ENCODE measurements at places on chromosomes 6 and 20. TPM values are rescaled to one million over a fixed set of nuclear protein-coding genes. Genes with fewer than 3 reads are reported as not detected.
A peak's percentile ranks its signal among the peaks of the same experiment; 100 is the strongest.

Gene C20orf141
- total RNA-seq, result not detected

Gene PPP2R5D
- total RNA-seq, result 39.7 TPM

Gene RUNX2
- 3.7 TPM for total RNA-seq

Gene EYA4
- 0.17 TPM for total RNA-seq

Gene LY6G5C
- total RNA-seq, result 2.3 TPM

DNA sequence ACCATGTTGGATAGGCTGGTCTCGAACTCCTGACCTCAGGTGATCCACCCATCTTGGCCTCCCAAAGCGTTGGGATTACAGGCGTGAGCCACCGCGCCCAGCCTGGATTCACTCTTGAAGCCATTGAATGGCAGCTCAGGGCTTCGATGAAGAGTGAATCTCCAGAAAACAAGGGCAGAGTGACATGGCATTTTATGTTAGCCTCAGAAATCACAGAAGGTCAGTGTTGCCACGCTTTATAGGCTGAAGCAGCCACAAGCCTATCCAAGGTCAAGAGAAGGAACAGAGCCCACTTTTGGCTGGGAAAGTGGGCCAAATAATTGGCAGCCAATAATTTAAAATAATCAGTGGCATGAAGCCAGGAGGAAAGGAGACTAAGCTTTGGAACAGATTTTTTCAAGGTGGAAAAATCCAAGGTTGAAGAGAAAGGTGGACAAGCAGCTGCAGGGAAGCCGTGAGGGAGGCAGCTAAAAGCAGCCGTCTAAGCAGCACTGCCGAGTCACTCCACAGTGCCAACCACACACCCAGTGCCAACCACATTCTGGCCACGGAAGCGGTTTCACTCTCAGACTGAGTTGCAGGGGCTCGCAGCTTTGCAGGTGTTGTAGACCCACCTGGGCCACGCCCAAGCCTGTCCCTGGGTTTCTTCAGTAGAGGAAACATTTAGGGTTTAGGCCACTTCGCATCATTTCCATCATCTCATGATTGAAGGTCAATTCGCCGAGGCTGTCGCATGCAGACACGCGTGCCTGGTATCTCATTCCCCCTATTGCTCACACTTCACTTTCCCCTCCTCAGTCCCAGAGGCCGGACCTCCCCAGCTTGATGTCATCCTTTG lies 17.4 kb upstream of the AVP start:
- no peaks in the 10 kb centered on the region for H3K36me3 ChIP-seq
- H3K27me3 ChIP-seq, result no peaks in the 10 kb centered on the region
- no peaks in the 10 kb centered on the region for H3K4me1 ChIP-seq
- no peak overlapping the region for H3K4me3 ChIP-seq
- H3K27ac ChIP-seq, result peak overlapping the region; percentile 55

GRCh38 chr6:97437087-97437486 lies 154.1 kb upstream of the MMS22L start:
- H3K27ac ChIP-seq, result no peak overlapping the region
- no peaks in the 10 kb centered on the region for H3K36me3 ChIP-seq
- H3K4me1 ChIP-seq, result no peaks in the 10 kb centered on the region
- no peak overlapping the region for H3K4me3 ChIP-seq
- no peaks in the 10 kb centered on the region for H3K27me3 ChIP-seq

DNA sequence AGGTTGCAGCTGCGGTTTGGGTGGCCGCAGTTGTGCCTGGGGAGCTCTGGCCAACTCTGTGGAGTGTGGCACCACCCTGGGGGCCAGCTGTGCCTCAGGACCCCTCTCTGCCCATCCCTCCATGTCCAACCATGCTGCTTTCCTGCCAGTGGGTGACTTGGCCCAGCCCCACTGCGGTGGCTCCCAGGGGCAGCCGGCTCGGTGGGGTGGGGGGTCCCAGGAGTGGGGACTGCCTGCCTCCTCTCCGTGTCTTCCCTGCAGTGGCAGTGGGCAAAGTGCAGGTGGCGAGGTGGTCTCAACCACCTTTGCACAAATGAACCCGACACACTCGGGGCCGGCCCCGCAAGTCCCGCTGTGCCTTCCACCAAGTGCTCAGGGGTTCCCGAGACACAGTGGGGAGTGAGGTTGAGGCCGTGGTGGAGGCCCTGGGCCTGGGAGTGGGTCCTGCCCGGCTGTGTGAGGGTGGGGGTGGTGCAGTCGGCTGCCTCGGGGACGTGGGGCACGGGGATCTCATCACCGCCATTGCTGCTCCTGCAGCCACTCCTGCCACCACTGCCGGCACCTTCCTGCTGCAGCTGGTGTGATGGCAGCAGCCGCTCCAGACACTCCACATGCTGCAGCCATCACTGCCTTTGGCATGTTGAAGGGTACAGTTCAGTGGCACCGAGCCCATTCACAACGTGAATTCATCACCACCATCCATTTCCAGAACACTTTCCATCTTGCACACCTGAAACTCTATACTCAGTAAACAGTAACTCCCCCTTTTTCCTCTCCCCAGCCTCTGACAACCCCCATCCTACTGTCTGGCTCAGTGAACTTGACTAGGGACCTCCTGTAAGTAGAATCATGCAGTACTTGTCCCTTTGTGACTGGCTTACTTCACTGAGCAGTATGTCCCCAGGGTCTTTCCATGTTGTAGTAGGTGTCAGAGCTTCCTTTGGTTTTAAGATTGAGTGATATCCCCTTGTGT lies 10.7 kb upstream of the SLCO4A1 start:
- H3K4me1 ChIP-seq, result no peaks in the 10 kb centered on the region
- no peak overlapping the region for H3K4me3 ChIP-seq
- no peaks in the 10 kb centered on the region for H3K27me3 ChIP-seq
- H3K27ac ChIP-seq, result no peak overlapping the region

GRCh38 chr20:16124911-16125776 lies 448.1 kb downstream of the KIF16B start:
- no peaks in the 10 kb centered on the region for H3K36me3 ChIP-seq
- H3K27ac ChIP-seq, result no peak overlapping the region
- no peak for DNase-seq
- no peak overlapping the region for H3K4me3 ChIP-seq
- no peaks in the 10 kb centered on the region for H3K4me1 ChIP-seq

DNA sequence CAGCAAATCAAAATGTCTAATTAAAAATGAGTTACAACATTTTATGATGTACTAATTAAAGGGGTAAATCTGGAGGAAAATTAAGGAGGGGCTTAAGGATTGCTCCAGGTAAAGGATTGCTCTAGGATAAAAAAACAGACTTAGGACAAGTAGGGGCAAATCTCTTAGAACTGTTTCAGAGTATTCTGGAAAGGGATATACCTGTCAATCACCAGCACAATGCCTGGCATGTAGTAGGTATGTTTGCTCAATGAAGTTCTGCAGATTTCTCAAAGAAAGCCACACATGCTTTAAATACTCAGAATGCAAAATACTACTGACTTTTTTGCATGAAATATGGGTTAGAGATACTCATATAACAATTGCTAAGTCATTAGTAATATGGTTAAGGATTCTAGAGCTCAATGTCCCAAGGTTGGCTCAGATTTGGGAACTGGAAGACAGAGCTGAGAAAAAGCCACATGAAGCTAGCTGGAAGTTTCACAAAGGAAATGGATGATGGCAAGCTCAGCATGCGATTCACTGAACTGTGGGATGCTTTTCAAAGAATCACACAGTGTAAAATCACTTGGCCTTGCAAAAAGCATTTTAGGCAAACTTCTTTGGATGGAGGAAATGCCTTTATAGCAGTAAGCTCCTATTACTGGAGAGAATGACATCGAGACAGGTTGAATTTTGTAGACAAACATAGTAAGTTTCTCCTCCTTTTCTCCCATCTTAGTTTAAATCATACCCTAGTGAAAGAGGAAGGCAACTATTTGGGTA lies 72.8 kb downstream of the MAP3K5 start:
- no peak for DNase-seq
- no peak overlapping the region for H3K4me3 ChIP-seq
- no peak overlapping the region for H3K27ac ChIP-seq
- H3K36me3 ChIP-seq, result no peaks in the 10 kb centered on the region
- no peaks in the 10 kb centered on the region for H3K27me3 ChIP-seq
- H3K4me1 ChIP-seq, result peaks cover 21% of the 10 kb centered on the region

GRCh38 chr20:50464026-50464724 lies 46.0 kb upstream of the PTPN1 start:
- peak; percentile 82 for DNase-seq
- no peak overlapping the region for H3K27ac ChIP-seq
- no peak overlapping the region for H3K4me3 ChIP-seq
- peaks cover 18% of the 10 kb centered on the region for H3K4me1 ChIP-seq
- H3K27me3 ChIP-seq, result no peaks in the 10 kb centered on the region

GRCh38 chr6:141726248-141726647 lies 406.5 kb upstream of the GJE1 start:
- H3K4me3 ChIP-seq, result no peak overlapping the region
- no peak for DNase-seq
- no peaks in the 10 kb centered on the region for H3K27me3 ChIP-seq
- no peaks in the 10 kb centered on the region for H3K4me1 ChIP-seq
- H3K36me3 ChIP-seq, result no peaks in the 10 kb centered on the region

- no peaks in the 10 kb centered on the region for H3K27me3 ChIP-seq
- H3K36me3 ChIP-seq, result no peaks in the 10 kb centered on the region
- no peak overlapping the region for H3K4me3 ChIP-seq
- no peak for DNase-seq
- no peaks in the 10 kb centered on the region for H3K4me1 ChIP-seq
These were observed 57.1 kb downstream of the UST start for GRCh38 chr6:148803979-148804378.

DNA sequence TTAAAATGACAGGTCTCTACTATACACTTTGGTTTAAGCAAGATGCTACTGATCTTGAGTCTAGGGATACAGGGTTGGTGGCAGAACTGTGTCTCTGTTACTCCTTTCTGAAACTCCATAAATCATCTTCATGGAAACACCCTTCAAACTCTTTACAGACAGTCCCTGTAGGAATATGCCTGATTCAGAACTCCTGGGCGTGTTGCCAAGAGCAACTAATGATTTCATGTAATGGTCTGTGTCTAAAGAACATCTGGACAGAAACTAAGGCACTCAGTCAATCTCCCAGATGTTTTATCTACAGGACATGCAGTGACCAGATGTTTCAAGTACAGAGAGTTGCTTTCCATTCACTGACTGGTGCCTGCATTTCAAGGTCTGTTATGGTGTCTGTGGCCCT lies 464.4 kb upstream of the CHD6 start:
- no peak overlapping the region for H3K4me3 ChIP-seq
- peaks cover 4% of the 10 kb centered on the region for H3K4me1 ChIP-seq

DNA sequence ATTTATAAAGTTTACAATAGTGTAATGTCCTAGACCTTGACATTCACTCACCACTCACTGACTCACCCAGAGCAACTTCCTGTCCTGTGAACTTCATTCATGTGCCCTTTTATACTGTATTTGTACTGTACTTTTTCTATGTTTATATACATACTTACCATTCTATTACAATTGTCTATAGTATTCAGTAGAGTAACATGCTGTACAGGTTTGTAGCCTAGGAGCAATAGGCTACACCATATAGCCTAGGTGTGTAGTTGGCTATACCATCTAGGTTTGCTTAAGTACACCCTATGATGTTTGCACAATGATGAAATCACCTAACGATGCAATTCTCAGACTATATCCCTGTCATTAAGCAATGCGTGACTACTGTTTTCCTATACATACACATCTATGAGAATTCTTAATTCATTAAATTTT lies 17.5 kb downstream of the EDEM2 start:
- H3K27ac ChIP-seq, result no peak overlapping the region
- H3K4me3 ChIP-seq, result no peak overlapping the region
- DNase-seq, result no peak
- no peaks in the 10 kb centered on the region for H3K27me3 ChIP-seq
- H3K4me1 ChIP-seq, result peaks cover 19% of the 10 kb centered on the region

- no peak overlapping the region for H3K27ac ChIP-seq
- H3K27me3 ChIP-seq, result no peaks in the 10 kb centered on the region
- DNase-seq, result no peak
- H3K36me3 ChIP-seq, result no peaks in the 10 kb centered on the region
- H3K4me1 ChIP-seq, result peaks cover 6% of the 10 kb centered on the region
- no peak overlapping the region for H3K4me3 ChIP-seq
These were observed 154.0 kb downstream of the PRL start for GRCh38 chr6:22142856-22143255.

GRCh38 chr6:52759085-52759484 lies 4.2 kb downstream of the GSTA2 start:
- DNase-seq, result no peak
- H3K27me3 ChIP-seq, result no peaks in the 10 kb centered on the region
- no peaks in the 10 kb centered on the region for H3K4me1 ChIP-seq
- H3K27ac ChIP-seq, result no peak overlapping the region
- H3K4me3 ChIP-seq, result no peak overlapping the region

DNA sequence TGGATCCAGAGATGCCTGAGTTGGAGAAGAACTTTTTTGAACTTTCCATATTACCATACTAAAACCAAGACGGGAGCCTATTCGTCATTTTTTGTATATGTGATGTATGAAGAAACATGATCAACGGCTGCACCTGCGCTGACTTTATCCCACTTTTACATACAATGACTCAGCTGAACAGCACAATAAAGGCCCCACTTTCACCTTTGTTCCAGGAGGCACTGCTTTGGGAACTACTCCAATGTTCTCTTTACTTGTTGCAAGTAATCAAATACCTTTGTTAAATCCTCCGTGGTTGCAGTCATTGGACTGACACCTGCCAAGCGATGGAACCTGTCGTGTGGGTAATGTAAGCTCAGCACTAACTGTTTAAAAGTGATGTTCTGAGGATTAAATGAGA lies 17.3 kb upstream of the BTN3A2 start:
- DNase-seq, result no peak
- peaks cover 8% of the 10 kb centered on the region for H3K4me1 ChIP-seq
- H3K36me3 ChIP-seq, result no peaks in the 10 kb centered on the region
- H3K27ac ChIP-seq, result no peak overlapping the region
- H3K27me3 ChIP-seq, result no peaks in the 10 kb centered on the region

- no peak for DNase-seq
- no peaks in the 10 kb centered on the region for H3K36me3 ChIP-seq
- no peak overlapping the region for H3K4me3 ChIP-seq
- no peaks in the 10 kb centered on the region for H3K4me1 ChIP-seq
- no peak overlapping the region for H3K27ac ChIP-seq
These were observed 103.0 kb downstream of the PSMB1 start for GRCh38 chr6:170449835-170450753.

- DNase-seq, result no peak
- H3K4me3 ChIP-seq, result no peak overlapping the region
- no peaks in the 10 kb centered on the region for H3K4me1 ChIP-seq
- no peaks in the 10 kb centered on the region for H3K27me3 ChIP-seq
- H3K36me3 ChIP-seq, result peaks cover 45% of the 10 kb centered on the region
These were observed 52.6 kb downstream of the TRPC4AP start for GRCh38 chr20:35039846-35040489.

All from adrenal gland (tissue), 19 donors.